ENCODE measurements at places on chromosomes 2 and 18. TPM values are rescaled to one million over a fixed set of nuclear protein-coding genes. Genes with fewer than 3 reads are reported as not detected.

The TYMS gene
- 6.4 TPM for total RNA-seq

- H3K27ac ChIP-seq, result no peak overlapping the region
- H3K4me3 ChIP-seq, result no peak overlapping the region
- no peaks in the 10 kb centered on the region for H3K4me1 ChIP-seq
- no peaks in the 10 kb centered on the region for H3K27me3 ChIP-seq
Observed at GRCh38 chr2:220029013-220029412, 401.6 kb downstream of the SLC4A3 start.

- no peaks in the 10 kb centered on the region for H3K36me3 ChIP-seq
- H3K4me1 ChIP-seq, result no peaks in the 10 kb centered on the region
- peak; percentile 24 for DNase-seq
- peaks cover 15% of the 10 kb centered on the region for H3K27me3 ChIP-seq
Observed at GRCh38 chr2:232532419-232532818, 6.5 kb downstream of the CHRND start.

The SEPTIN10 gene
- 86.9 TPM for total RNA-seq

- H3K36me3 ChIP-seq, result peaks cover 69% of the 10 kb centered on the region
- DNase-seq, result no peak
- no peaks in the 10 kb centered on the region for H3K4me1 ChIP-seq
- H3K27me3 ChIP-seq, result no peaks in the 10 kb centered on the region
- H3K4me3 ChIP-seq, result no peak overlapping the region
Observed at GRCh38 chr2:201630577-201630976, 12.7 kb downstream of the TMEM237 start.

The TMEM150A gene
- 28.9 TPM for total RNA-seq

The RAB27B gene
- 20.1 TPM for total RNA-seq

GRCh38 chr18:50203801-50204604, 9.1 kb upstream of the MYO5B start:
- peaks cover 21% of the 10 kb centered on the region for H3K4me1 ChIP-seq
- peak; percentile 51 for DNase-seq
- no peak overlapping the region for H3K27ac ChIP-seq
- H3K36me3 ChIP-seq, result no peaks in the 10 kb centered on the region
- no peak overlapping the region for H3K4me3 ChIP-seq
- peaks cover 17% of the 10 kb centered on the region for H3K27me3 ChIP-seq

DNA sequence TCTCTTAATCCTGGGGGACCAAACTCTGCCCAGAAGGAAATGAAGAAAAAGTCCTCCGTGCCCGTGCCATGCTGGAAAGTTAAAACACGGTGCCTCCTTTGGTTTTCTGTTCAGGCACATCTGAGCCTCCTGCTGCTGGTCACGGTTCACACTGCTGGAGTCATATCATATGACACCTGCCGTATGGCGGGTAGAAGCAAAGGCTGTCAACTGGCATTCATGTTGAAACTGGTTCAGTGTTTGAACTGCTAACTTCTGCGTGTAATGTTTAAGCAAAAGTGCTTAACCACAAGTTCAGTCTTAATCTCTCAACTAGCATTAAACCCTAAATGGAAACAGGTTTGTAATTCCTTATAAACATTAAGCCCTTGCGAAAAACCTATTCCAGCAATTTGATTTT, 3.1 kb downstream of the STK39 start:
- peaks cover 23% of the 10 kb centered on the region for H3K4me1 ChIP-seq
- H3K27ac ChIP-seq, result no peak overlapping the region
- H3K27me3 ChIP-seq, result no peaks in the 10 kb centered on the region
- DNase-seq, result no peak
- no peaks in the 10 kb centered on the region for H3K36me3 ChIP-seq
- H3K4me3 ChIP-seq, result no peak overlapping the region

The COA5 gene
- total RNA-seq, result 31.2 TPM

The CD207 gene
- total RNA-seq, result 3.0 TPM

DNA sequence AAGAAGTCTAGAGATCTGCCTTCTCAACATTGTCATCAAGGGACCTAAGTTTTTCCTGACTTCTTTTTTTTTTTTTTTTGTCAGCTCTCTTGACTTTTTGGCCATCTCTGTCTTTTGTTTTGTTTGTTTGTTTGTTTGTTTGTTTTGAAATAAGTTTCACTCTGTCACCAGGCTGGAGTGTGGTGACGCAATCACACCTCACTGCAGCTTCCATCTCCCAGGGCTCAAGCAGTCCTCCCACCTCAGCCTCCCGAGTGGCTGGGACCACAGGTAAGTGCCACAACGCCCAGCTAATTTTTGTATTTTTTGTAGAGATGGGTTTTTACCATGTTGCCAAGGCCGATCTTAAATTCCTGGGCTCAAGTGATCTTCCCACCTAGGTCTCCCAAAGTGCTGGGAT, 5.6 kb upstream of the PUS10 start:
- H3K4me3 ChIP-seq, result no peak overlapping the region
- H3K27ac ChIP-seq, result no peak overlapping the region
- peaks cover 12% of the 10 kb centered on the region for H3K4me1 ChIP-seq
- no peaks in the 10 kb centered on the region for H3K27me3 ChIP-seq
- peaks cover 7% of the 10 kb centered on the region for H3K36me3 ChIP-seq
- DNase-seq, result no peak
